H1 (cell line): ENCODE measurements at places on chromosomes 3 and 15. TPM values are rescaled to one million over a fixed set of nuclear protein-coding genes. Genes with fewer than 3 reads are reported as not detected.

DNA sequence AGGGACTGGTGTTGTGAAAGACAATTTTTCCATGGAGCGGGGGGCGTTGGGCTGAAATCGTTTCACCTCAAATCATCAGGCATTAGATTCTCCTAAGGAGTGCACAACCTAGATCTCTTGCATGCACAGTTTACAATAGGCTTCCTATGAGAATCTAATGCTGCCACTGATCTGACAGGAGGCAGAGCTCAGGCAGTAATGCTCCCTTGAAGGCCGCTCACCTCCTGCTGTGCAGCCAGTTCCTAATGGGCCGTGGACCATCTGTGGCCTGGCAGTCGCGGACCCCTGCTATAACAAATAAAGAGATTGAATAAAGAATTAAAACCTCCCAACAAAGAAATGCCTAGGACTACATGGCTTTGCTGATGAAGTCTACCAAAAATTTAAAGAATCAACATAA lies 25.3 kb upstream of the ANKRD28 start:
- DNase-seq, result no peak

The CP gene
- 0.32 and 0.46 TPM in 2 replicates for polyA plus RNA-seq

DNA sequence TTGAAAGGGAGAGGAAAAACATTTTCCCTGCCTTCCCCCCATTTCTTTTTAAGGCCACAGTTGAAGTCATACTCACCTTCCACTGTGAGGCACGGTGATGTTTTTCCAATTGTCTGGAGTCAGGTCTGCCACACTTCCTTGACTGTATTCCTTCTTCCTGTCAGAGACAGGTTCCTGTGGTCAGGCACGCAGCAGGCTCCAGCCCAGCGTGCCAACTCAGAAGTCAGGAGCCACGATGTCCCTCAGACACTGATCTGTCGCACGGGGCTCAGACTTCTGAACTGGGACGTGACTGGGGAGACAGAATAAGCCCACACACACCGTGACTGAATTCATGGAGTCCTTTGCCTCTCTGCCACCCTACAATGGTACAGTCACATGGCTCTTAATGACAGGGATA lies 41.2 kb upstream of the ADAMTS9 start:
- DNase-seq, result no peak

DNA sequence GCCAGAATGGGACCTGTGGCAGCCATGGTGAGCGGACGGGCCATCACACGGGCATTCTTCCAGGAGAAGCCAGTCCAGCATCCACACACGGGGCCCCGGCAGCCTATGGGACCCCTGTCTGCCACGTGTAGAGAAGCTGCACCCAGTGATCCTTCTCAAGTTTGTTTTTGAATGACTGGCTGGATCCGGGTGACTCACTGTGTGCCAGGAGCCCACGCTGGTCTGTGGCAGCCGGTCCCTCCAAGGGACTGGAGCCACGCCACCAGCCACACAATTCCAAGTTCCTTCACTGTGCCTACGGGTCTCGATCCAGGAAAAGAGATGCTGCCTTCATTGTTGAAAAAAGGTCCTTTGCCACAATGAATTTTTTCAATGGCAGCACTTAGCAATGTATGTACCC lies 58.1 kb downstream of the ATP10A start:
- no peak for DNase-seq

The SEMA3B gene
- 3.0 and 7.1 TPM in 2 replicates for polyA plus RNA-seq

The ALPK3 gene
- 4.4 and 4.9 TPM in 2 replicates for polyA plus RNA-seq

DNA sequence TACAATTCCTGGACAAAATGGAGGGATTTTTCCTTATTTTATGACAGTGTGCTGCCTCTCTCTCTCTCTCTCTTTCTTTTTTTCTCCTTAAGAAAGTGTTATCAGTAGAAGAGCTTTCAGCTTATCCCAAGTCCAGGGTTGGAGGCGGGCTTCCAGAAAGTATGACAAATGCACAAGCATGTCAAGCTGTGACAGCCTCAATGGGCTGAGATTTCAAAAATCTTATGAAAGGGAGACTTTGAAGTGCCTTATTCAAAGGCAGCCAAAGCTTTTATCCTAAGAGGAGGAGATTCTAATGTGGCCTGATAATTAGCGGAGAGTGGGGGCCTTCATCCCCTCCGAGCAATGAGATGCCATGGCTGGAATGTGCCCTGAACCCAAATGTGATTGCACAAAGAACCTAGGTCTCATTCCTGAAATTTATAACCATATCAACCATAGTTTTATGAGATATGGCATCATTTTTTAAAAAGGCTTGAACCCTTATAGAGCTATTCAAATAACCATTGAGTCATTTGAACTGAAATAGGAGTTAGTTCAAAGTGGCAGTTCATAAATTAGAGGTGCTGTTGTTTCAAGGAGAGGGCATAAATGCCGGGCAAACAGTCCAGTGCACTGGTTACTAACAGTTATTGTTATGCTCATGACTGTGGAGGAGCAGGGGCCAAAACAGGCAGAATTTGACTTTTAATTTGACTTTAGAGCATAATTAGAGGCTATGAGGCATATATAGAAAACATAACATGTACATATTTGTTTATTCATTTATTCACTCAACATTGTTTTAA lies 261.6 kb upstream of the THRB start:
- DNase-seq, result no peak

DNA sequence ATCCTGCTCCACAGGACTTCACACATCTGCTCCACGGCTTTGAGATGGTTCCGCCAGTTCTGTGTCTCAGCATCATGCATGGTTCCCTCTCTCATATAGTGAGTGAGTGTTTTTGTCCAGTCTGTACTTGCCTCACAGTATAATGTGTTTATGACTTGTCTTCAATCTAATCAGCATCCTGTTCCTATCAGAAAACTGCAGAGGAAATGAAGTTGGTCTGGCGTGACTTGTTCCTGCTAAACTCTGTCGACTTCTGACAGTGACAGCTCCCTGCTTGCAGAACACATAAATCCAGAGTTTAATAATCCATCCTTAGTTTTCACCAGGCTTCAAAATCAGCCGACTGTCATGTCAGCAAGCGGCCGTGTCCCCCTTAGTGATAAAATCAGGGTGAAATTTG lies 222.3 kb downstream of the SLCO3A1 start:
- no peak for DNase-seq
